Astrocyte of the spinal cord (primary cell): ENCODE measurements at places on chromosomes 16 and 17.
A peak's percentile ranks its signal among the peaks of the same experiment; 100 is the strongest.

- DNase-seq: no peak
Measured at GRCh38 chr16:58906981-58907715, 173.0 kb upstream of the GOT2 start.

GRCh38 chr16:74713876-74714275 lies 13.2 kb upstream of the MLKL start:
- DNase-seq: no peak

DNA sequence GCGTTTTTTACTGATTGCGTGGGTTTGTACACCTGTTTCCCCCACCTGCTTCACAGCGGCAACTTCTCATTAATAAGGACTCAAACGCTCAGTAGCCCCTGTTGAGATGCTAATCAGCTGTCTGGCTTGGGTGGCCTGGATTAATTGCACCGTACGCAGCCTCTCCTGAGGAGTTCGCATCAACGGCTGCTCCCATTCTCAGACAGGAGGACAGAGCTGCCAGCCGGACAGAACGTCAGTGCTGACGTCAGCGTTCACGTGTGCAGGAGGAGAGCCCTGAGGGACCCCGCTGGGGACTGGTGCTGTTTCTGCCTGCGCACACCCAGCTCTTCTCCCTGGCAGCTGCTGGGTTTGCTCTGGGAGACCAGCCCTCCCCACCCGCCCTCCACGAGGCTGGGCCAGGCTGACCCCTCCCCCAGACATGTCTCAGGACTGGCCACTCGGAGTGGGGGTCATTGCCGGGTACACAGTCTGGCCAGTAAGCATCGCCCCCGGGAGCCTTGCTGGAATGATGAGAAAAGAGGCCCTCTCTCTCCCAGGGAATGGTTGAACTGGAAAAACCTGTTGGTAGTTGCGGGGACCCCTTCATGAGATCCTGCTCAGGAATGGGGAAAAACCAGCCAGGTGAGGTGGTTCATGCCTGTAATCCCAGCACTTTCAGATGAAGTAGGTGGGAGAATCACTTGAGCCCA lies 5.7 kb upstream of the BANP start:
- peak; percentile 88 for DNase-seq

DNA sequence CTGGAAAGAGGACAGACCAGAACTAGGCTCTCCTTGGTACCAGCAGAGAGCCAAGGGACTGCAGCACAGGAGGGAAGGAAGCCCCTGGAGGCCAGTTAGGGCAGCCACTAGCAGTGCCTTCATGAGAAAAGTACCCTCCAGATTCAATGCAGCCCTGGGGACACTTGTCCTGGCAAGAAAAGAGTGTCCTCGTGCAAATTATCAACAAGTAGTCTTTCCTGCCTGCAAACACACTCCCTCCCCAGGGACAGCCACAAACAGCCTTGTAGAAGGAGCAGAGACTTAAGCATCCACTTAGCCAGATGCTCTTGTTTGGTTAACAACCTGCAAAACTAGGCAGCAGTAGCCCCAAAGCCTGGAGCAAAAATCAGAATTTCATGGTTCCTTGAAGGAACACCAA lies 24.3 kb downstream of the CENPV start:
- peak; percentile 33 for DNase-seq

GRCh38 chr17:55988861-55989260 lies 164.4 kb upstream of the ANKFN1 start:
- no peak for DNase-seq

GRCh38 chr17:82645516-82645915 lies 2.7 kb downstream of the WDR45B start:
- DNase-seq: no peak

DNA sequence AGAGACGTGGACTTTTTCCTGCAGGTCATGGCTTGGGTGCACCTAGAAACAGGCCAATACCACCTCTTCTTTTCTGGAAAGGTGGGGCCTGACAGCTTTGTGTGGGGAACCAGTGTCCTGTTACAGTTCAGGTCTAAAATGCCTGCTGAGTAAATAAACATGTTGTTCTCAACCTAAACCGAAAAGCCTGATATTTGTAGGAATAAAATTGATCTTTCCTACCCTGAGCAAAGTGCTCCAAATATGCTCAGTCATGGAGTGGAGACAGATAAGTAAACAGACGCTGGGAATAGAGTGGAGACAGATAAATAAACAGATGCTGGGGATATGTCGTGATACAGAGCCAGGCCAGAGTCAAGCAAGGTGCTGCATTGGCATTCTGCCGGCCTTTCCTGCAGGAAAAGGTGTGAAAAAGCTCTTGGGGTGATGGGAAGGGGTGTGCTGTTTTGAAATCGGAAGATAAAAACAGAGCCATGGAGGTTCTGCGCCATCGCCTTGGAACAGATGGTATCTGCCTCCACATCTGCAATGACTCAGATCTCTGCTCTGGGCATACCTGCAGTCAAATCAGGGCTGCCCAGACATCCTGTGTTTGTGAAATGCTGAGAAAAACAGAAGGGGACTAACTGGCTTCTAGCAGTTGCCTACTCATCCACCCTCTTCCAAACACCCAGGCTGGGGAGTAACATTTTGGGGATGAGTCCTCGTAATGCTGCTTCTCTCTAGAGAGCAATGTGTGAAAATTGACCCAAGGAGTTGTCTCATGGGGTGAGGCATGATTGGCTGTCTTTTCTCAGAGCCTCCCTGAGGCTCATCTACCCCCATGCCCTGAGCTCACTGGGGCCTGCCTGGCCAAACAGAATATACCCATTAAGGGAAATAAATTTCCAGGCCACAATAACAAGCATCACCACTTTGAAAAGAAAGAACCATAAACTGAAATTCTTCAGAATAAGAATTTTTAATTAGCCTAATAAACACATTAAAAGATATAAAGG lies 16.8 kb upstream of the TRPV2 start:
- no peak for DNase-seq

DNA sequence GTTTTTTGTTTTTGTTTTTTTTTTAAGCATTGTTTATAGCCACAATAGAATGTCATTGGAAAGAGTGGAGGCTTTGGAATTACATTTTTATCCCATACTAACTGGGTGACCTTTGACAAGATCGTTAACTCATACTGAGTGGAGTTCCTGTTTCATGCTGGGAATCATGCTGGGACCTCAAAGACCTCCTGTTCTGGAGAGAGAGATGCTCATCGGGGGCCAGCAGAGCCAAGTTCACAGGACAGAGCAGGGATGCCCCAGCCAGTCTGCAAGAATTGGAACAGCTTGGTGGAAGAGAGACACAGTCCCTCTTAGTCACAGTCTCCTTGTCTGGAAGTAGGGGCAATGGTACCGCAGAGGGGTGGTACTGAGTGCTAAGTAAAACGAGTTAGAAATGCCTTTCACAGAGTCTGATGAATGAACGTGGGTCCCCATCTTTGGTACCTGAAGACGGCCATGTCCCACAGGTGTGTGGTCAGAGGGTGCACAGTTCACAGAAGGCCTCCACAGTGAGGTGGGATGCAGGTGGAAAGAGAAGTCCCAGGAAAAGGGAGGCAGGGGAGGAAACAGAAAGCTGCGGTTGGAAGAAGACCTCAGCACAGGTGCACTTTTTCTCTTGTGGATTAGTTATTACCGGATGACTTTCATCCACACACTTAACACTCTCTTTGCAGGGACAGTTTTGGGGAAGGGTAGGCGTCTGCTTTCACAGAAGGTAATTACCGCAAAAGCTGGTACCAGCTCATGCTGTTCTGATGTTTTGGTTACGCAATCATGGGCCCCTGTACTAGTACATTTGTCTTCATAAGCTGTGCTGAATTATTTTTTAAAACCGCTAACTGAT lies 147.8 kb downstream of the PRKCA start:
- no peak for DNase-seq

DNA sequence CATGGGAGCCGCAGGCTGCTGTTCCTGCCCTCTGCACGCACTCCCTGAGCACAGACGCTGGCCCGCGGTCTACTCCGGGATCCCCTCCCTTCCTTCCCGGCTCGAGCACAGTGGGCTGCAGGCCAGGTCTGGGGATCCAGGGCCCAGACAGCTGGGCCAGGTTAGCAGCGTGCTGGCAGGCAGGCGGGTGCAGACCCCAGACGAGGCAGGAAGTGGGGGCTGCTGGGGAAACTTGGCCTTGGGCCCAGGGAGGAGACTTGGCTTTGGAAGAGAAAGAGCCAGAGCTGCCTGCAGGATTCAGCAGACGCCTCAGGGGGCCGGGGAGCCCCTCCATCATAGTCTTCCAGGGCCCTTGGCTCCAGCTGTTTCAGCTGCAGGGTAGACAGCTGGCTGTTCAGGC lies 30.2 kb upstream of the ABCC3 start:
- DNase-seq: peak; percentile 52

DNA sequence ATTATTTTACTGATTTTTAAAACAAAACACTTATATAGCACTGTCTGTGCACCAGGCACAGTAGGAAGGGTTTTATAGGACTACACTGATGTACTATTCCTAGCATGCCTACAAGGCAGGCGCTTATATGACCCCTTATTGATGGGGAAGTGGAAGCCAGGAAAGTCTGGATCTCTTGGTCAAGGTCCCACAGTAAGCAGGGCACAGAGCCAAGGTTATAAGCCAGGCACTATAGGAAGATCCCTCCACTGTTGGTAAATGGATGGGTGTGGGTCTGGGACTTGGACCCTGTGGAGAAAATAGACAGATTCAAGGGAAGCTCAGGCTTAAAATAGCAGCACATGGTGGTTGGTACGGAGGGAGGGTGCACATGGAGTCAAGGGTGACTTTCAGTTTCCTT lies 59.1 kb upstream of the PLCG2 start:
- DNase-seq: no peak

DNA sequence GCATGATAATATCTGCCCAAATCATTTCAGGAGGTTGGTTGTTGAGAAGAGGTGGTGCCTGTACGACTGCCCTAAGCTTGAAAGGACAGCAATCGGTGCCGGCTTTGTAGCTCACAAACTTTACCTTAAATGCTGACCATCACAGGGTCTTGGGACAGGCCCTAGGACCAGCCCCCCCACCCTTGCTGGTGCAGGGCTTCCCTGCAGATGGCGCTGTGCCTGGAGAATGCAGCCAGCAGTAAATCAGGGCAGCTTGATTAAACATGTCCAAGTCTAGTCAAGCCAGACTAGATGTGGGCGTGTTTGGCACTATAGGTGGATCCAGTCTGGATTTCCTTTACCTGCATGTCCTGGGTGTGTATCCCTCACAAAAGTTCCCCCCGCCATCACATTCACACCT lies 135.5 kb upstream of the CRHR1 start:
- no peak for DNase-seq

DNA sequence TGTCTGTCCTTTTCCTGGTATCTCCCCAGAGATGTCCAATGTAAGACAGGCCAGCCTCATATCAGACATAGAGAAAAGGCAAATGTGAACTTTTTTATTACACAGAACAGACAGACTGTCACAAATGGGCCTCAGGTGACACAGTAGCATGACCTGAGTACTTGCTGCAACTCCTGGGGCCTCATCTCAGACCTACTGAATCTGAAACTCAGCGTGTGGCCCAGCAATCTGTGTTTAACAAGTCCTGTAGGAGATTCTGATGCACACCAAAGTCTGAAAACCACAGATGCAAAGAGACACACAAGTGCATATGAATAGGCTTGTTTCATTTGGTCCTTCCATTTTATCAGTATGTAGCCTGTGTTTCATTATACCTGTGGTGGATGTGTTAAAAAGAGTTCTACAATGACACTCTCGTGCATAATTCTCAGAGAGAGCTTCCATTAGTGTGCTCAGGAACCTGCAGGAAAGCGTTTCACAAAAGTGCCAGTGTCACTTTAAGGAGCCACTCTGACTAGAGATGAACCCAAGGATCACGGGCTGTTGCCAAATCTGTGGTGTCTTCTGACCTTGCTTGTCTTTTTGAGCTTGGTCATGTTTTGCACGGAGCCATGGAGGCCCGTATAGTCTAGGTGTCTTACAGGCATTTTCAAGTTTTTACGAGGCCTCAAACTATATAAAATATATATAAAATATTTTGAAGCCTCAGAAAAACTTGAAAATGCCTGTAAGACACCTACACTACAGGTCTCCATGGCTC lies 33.8 kb upstream of the NF1 start:
- DNase-seq: no peak

- peak; percentile 58 for DNase-seq
Measured at GRCh38 chr16:27676839-27677238, 126.9 kb downstream of the KATNIP start.

- DNase-seq: no peak
Measured at GRCh38 chr17:77874303-77875050, 84.0 kb upstream of the TNRC6C start.

DNA sequence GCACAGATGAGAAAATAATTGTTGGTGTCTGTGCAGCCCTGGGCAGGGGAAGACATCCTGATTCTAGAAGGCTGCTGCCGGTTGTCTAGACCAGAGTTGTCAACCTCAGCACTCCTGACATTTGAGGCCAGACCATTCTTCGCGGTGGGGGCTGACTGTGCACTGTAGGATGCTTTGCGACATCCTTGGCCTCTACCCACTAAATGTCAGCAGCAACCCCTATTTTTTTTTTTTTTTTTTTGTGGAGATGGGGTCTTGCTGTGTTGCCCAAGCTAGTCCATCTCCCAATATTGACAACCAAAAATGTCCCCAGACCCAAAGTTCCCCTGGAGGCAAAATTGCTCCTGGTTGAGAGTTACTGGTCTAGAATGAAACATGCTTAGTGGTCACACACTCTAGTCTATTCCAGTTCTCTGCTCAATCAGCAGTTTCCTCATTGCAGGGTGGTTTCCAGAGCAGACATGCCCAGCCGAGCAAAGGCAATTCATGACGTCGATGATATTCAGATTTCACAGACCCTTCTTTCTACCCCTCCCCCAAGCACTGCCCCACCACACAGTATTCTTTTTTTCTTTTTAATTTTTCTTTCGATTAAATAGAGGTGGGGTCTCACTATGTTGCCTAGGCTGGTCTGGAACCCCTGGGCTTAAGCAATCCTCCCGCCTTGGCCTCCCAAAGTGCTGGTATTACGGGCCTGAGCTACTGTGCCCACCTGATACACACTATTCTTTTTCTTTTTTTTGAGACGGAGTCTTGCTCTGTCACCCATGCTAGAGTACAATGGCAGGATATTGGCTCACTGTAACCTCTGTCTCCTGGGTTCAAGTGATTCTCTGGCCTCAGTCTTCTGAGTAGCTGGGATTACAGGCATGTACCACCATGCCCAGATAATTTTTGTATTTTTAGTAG lies 9.0 kb downstream of the C17orf99 start:
- no peak for DNase-seq

GRCh38 chr17:64974750-64975317 lies 55.6 kb upstream of the LRRC37A3 start:
- no peak for DNase-seq
